ENCODE measurements at places on chromosomes 6 and 20. TPM values are rescaled to one million over a fixed set of nuclear protein-coding genes. Genes with fewer than 3 reads are reported as not detected.

GRCh38 chr6:119390247-119390793 lies 40.8 kb upstream of the MAN1A1 start:
- H3K27me3 ChIP-seq, result no peaks in the 10 kb centered on the region
- H3K4me3 ChIP-seq, result no peak overlapping the region
- no peaks in the 10 kb centered on the region for H3K36me3 ChIP-seq
- H3K4me1 ChIP-seq, result no peaks in the 10 kb centered on the region

DNA sequence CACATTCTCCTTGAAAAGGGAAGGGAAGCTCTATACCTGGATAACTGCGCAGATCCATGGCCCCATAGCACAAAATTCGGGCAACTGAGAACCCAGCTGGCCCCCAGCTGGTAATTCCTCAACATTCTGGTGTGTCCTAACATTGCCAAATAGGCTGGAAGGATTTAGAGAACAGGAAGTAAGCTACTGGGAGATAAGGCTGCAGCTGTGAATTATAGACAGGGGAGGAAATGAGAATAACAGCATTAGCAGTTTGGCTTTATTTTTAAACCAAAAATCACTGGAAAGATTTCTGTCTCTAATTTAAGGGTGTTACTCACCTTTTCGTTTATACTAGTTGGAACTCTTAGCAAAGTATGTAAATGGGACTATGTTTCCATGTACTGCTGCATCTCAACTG lies 97.2 kb downstream of the TULP4 start:
- H3K27me3 ChIP-seq, result no peaks in the 10 kb centered on the region
- H3K27ac ChIP-seq, result peak overlapping the region; percentile 36
- DNase-seq, result peak; percentile 53
- no peak overlapping the region for H3K4me3 ChIP-seq
- H3K36me3 ChIP-seq, result no peaks in the 10 kb centered on the region

NKAIN4 gene
- not detected for total RNA-seq

DNA sequence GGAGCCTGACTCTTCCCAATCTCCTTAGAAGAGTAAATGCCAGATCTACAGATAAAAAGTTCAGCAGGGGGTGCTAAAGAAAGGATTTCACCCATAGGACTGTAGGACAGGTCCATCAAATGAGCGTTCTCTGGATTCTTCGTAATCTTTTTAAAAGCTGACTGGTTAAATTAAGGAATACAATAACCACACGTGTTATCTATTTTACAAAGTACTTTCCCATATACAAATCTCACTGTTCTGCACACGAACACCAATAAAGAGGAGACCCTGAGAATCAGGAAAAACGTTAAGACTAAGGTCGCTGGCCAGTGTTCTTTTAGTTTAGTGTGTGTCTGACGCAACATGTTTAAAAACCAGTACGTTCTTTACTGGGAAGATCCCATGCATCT lies 542 bp downstream of the TUBE1 start:
- peaks cover 16% of the 10 kb centered on the region for H3K36me3 ChIP-seq
- peaks cover 27% of the 10 kb centered on the region for H3K4me1 ChIP-seq
- no peaks in the 10 kb centered on the region for H3K27me3 ChIP-seq
- no peak for DNase-seq
- H3K27ac ChIP-seq, result peak overlapping the region; percentile 73
- H3K4me3 ChIP-seq, result peak overlapping the region; percentile 84

DNA sequence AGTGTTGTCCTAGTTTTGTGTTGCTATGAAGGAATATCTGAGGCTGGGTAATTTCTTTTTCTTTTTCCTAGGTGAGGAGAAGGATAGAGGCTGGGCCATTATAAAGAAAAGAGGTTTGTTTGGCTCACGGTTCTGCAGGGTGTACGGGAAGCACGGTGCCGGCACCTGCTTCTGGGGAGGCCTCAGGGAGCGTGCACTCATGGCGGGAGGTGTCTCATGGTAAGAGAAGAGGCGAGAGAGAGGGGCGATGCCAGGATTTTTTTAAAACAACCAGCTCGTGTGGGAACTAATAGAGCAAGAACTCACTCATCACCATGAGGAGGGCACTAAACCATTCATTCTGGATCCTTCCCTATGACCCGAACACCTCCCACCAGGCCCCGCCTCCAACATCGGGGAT lies 14.2 kb upstream of the NPBWR2 start:
- H3K27me3 ChIP-seq, result peaks cover 14% of the 10 kb centered on the region
- no peak overlapping the region for H3K4me3 ChIP-seq

GRCh38 chr6:134706153-134706552 lies 243.7 kb downstream of the ALDH8A1 start:
- H3K36me3 ChIP-seq, result no peaks in the 10 kb centered on the region
- no peaks in the 10 kb centered on the region for H3K4me1 ChIP-seq
- H3K27ac ChIP-seq, result no peak overlapping the region
- H3K27me3 ChIP-seq, result no peaks in the 10 kb centered on the region

GRCh38 chr6:169098116-169098515 lies 155.5 kb downstream of the THBS2 start:
- no peak overlapping the region for H3K27ac ChIP-seq
- no peaks in the 10 kb centered on the region for H3K27me3 ChIP-seq
- DNase-seq, result no peak
- no peaks in the 10 kb centered on the region for H3K36me3 ChIP-seq

DNA sequence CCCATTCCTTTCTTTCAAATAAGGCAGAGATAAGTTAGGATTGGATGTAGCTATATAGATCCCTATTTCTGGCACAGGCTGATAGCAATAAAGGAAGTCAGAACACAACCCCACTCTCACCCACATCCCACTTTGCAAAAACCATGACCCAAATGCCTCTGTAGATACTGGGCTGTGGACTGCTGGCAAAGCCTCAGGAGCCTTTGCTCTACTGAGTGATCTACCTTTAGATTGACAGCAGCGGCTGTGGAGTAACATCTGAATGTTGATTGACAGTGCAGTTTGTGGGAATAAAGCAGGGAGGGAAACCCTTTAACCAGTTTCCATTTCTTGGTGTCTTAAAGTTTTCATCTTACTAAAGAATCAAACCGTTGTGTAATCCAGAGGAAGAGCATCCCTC lies 6.7 kb upstream of the TMEM30A start:
- no peak overlapping the region for H3K27ac ChIP-seq
- no peak overlapping the region for H3K4me3 ChIP-seq
- peaks cover 38% of the 10 kb centered on the region for H3K36me3 ChIP-seq
- peaks cover 18% of the 10 kb centered on the region for H3K4me1 ChIP-seq
- H3K27me3 ChIP-seq, result no peaks in the 10 kb centered on the region
- DNase-seq, result no peak

PKIB gene
- total RNA-seq, result 0.27 TPM

- H3K36me3 ChIP-seq, result no peaks in the 10 kb centered on the region
- DNase-seq, result no peak
- H3K4me1 ChIP-seq, result no peaks in the 10 kb centered on the region
- no peaks in the 10 kb centered on the region for H3K27me3 ChIP-seq
- H3K27ac ChIP-seq, result no peak overlapping the region
Observed at GRCh38 chr6:27400877-27401642, 12.5 kb downstream of the ZNF391 start.

- H3K4me1 ChIP-seq, result no peaks in the 10 kb centered on the region
- DNase-seq, result no peak
- H3K27me3 ChIP-seq, result no peaks in the 10 kb centered on the region
- no peak overlapping the region for H3K4me3 ChIP-seq
Observed at GRCh38 chr6:40469323-40469722, 117.8 kb downstream of the LRFN2 start.

GRCh38 chr6:43070028-43070632 lies 6.0 kb upstream of the PTK7 start:
- no peaks in the 10 kb centered on the region for H3K4me1 ChIP-seq
- no peak for DNase-seq
- H3K36me3 ChIP-seq, result peaks cover 6% of the 10 kb centered on the region

- no peak overlapping the region for H3K27ac ChIP-seq
Observed at GRCh38 chr6:89221971-89222711, 5.0 kb upstream of the GABRR1 start.

DEFB124 gene
- total RNA-seq, result not detected

DNA sequence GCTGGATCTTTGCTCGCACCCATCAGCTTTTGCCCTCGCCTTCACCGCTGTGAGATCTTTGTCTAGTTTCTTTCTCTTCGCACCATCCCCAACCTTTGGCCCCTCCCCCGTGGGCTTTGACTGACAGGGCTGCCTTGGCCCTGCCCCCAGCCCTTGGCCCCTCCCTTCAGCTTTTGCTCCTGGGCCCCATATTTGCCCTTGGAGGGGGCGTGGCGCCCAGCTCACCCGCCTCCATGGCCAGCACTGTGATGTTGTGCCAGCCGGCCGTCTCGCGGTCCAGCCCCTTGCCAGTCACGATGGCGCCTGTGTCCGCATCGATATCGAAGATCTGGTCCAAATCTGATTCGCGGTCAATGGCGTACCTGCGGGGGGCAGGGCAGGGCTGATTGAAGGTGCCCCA lies 81.1 kb downstream of the CD40 start:
- H3K27ac ChIP-seq, result no peak overlapping the region
- no peak overlapping the region for H3K4me3 ChIP-seq
- H3K4me1 ChIP-seq, result no peaks in the 10 kb centered on the region
- DNase-seq, result no peak

PCMTD2 gene
- 99.8 TPM for total RNA-seq

- no peak overlapping the region for H3K4me3 ChIP-seq
- no peak overlapping the region for H3K27ac ChIP-seq
- no peaks in the 10 kb centered on the region for H3K36me3 ChIP-seq
- no peak for DNase-seq
Observed at GRCh38 chr6:160160450-160160849, 38.8 kb downstream of the SLC22A1 start.

DSP gene
- 349 TPM for total RNA-seq

- H3K27me3 ChIP-seq, result no peaks in the 10 kb centered on the region
- DNase-seq, result no peak
- no peaks in the 10 kb centered on the region for H3K36me3 ChIP-seq
- no peaks in the 10 kb centered on the region for H3K4me1 ChIP-seq
- H3K4me3 ChIP-seq, result no peak overlapping the region
Observed at GRCh38 chr6:92259171-92259570, 1160.2 kb downstream of the EPHA7 start.

GRCh38 chr20:48148916-48149672 lies 363.8 kb upstream of the SULF2 start:
- no peak overlapping the region for H3K27ac ChIP-seq
- H3K4me1 ChIP-seq, result no peaks in the 10 kb centered on the region
- no peak overlapping the region for H3K4me3 ChIP-seq
- no peaks in the 10 kb centered on the region for H3K36me3 ChIP-seq

FAM162B gene
- 3.3 TPM for total RNA-seq

DNA sequence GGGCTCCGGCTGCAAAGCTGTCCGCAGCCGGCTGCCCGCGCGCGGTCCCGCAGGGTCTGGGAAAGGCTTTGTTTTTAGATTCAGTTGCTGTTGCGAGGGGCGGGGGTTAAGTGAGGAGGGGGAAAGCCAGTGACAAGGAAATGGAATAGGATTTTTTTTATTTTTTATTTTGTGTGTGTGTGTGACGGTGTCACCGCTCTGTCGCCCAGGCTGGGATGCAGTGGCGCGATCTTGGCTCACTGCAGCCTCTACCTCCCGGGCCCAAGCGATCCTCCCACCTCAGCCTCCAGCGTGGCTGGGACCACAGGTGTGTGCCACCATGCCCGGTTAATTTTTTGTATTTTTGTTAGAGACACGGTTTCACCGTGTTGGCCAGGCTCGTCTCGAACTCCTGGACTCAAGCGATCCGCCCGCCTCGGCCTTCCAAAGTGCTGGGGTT lies 615 bp upstream of the UBE2J1 start:
- peak overlapping the region; percentile 84 for H3K4me3 ChIP-seq
- H3K27ac ChIP-seq, result peak overlapping the region; percentile 97
- H3K27me3 ChIP-seq, result no peaks in the 10 kb centered on the region
- H3K36me3 ChIP-seq, result no peaks in the 10 kb centered on the region

CYP39A1 gene
- 6.7 TPM for total RNA-seq

SLPI gene
- 0.87 TPM for total RNA-seq

DNA sequence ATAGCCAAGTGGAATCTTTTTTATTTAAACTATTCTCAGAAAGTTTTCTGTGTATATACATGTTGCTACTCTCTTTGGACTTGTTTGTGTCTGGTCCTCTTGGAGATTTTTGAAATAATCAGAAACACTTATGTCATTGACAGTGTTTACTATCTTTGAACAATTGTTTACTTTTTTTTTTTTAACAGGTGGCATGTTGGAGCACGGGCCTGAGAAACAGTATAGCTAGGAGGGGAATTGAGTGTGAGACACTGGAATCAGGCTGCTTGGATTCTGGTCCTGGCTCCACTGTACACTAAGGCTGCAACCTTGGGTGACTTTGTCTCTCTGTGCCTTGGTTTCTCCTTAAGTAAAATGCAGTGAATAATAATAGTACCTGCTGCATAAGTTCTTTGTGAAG lies 279.6 kb downstream of the PRL start:
- no peaks in the 10 kb centered on the region for H3K27me3 ChIP-seq
- H3K27ac ChIP-seq, result no peak overlapping the region
- DNase-seq, result no peak
- H3K36me3 ChIP-seq, result no peaks in the 10 kb centered on the region

- H3K36me3 ChIP-seq, result no peaks in the 10 kb centered on the region
- no peaks in the 10 kb centered on the region for H3K4me1 ChIP-seq
- H3K27me3 ChIP-seq, result no peaks in the 10 kb centered on the region
- H3K4me3 ChIP-seq, result no peak overlapping the region
- DNase-seq, result no peak
Observed at GRCh38 chr6:161406646-161407045, 132.8 kb upstream of the AGPAT4 start.

SLC22A2 gene
- total RNA-seq, result not detected

PRL gene
- total RNA-seq, result not detected

- no peaks in the 10 kb centered on the region for H3K27me3 ChIP-seq
- no peak for DNase-seq
- H3K4me1 ChIP-seq, result no peaks in the 10 kb centered on the region
- no peak overlapping the region for H3K27ac ChIP-seq
- H3K36me3 ChIP-seq, result no peaks in the 10 kb centered on the region
Observed at GRCh38 chr6:79719248-79719960, 88.3 kb downstream of the SH3BGRL2 start.

PAK5 gene
- not detected for total RNA-seq

IP6K3 gene
- 57.9 TPM for total RNA-seq

DNA sequence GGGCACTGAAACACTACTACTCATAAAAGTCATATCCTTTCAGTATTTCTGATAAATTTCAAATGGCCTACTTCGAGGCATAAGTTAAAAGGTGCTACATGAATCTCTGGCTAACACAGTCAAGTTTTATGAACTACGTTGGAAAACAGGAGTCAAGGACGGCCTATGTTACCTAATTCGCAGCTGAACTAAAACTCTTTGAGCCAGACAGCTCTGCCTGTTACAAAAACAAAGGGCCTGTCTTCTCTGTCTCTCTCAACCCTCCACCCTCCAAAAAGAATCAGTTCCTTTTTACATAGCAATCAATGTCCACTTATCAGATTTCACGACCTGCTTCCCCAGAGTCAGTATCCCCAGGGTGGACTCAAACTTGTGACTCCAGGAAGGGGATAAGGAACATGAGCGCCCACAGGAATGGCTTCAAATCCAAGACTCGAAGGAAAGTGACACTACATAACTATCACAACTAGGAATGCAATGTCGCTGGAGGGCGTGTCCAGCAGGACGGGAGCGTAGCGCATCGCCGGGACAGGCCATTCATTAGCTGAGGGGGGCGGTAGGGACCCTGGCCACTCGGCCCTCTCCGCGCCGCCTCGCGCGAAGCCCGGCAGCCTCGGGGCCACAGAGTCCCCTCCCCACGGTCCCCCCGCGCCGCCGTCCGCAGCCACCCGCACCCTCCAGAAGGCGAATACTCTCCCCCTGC lies 591 bp downstream of the IBTK start:
- no peaks in the 10 kb centered on the region for H3K27me3 ChIP-seq
- H3K4me3 ChIP-seq, result peak overlapping the region; percentile 73
- DNase-seq, result peak; percentile 74
- H3K36me3 ChIP-seq, result peaks cover 10% of the 10 kb centered on the region
- H3K27ac ChIP-seq, result peak overlapping the region; percentile 88

- no peak within 1 kb of the TSS for H3K4me3 ChIP-seq
- peak within 1 kb of the TSS; percentile 58 for H3K27ac ChIP-seq
- peaks cover 2% of the 10 kb centered on the region for H3K36me3 ChIP-seq
- H3K4me1 ChIP-seq, result no peaks in the 10 kb centered on the region
Observed at GRCh38 chr6:31945507-31946369, at the start of gene CFB. Gene CFB, plus strand, starts transcription at chr6:31946095. Its CDS starts 127 bp downstream, at chr6:31946222.

RBBP9 gene
- 4.6 TPM for total RNA-seq
